Bone marrow (tissue), 2 donors: ENCODE measurements at places on chromosomes 12 and 14.

- no peak for DNase-seq
These were observed 18.9 kb upstream of the ANKRD33 start for GRCh38 chr12:51868821-51869495.

- DNase-seq: no peak
These were observed 237.6 kb upstream of the CRY1 start for GRCh38 chr12:107330831-107331431.

- DNase-seq: no peak
These were observed 133.0 kb downstream of the BTG1 start for GRCh38 chr12:92012691-92013090.

GRCh38 chr14:95510804-95511203, 5.6 kb downstream of the SYNE3 start:
- DNase-seq: no peak

DNA sequence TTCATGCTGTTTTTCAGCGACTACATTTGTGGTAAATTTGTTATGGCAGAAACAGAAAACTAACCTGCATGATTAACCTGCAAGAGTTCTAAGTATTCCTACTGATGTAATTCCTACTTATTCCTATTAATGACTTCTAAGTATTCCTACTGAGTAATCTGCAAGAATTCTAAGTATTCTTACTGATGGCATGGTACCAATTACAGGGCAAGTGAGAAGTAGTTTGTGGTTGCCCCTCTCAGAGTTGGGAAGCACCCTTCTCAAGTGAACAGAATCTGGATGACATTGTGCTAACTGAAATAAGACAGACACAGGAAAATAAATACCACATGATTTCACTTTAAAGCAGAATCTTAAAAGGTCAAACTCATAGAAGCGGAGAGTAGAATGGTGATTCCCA, 100.9 kb upstream of the CPNE8 start:
- DNase-seq: no peak

- no peak for DNase-seq
These were observed 71.4 kb downstream of the GNS start for GRCh38 chr12:64687816-64688215.

DNA sequence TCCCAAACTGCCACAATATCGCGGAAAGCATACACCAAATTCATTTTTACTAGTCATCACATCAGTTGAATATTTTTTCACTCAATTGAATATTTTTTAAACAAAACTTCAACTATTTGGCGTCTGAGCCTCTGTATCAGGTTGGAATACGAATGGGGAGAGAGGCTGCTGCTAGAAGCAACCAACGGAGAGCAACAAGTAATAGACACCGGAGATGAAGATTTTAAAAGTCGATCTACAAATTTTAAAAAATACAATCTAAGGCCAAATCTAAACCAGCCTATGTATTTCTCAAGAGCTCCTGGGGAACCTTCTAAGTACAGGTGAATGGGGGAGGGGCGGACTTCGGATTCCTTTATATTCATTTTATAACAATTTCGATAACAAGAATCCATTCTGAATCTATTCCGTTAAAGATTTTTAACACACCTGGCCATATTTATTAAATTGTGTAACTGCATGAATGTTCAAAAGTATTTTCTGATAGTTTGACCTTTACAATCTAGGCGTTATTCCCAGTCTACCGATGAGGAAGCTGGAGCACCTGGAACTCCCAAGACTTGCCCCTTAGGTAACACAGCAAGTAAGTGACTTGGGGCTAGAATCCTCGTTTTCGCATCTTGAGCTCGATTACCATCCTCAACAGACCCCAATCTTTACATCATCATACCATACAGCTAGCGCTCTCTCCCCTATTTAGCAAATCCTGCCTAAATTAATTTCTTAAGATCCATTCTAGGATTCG, 1.2 kb downstream of the GNPNAT1 start:
- no peak for DNase-seq

DNA sequence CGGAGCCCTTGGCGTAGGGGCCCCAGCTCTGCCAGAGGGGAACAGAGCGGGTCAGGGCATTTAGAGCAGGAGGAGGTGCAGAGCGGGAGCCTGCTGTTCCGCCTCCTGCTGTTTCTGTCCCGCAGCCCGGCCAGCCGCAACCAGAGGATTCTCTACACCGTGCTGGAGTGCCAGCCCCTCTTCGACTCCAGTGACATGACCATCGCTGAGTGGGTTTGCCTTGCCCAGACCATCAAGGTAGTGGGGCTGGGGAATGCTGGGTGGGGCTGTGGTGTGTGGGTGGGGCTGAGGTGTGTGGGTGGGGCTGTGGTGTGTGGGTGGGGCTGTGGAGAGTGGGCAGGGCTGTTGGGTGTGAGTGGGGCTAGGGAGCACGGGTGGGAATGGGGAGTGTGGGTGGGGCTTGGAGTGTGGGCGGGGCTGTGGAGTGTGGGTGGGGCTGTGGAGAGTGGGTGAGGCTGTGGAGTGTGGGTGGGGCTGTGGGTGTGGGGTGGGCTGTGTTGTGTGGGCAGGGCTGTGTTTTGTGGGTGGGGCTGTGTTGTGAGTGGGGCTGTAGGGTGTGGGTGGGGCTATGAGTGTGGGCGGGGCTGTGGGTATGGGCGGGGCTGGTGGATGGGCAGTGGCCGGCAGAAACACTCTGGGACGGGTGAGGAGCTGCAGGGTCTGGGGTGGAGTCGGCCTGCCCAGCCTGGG, 8.0 kb downstream of the ASPG start:
- DNase-seq: no peak

- no peak for DNase-seq
These were observed 885.8 kb downstream of the FSCB start for GRCh38 chr14:43621282-43621681.

DNA sequence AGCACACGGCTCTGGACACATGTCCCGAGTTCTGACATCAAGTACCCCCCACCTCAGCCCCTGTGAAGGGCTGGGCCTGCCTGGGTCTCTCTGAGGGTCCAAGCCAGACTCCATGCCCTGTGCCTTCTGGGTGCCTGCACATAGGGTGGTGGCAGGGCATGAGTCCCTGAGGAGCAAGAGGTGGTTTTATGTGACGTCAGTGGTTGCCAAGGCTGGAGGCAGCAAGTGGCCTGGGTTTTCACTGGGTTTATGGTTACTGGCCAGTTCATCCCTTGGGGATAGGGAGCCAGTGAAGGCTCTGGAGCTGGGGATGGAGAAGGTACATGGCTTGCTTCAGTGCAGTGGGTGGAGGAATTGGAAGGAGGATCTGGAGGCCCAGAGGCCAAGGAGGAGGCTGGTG, 51.1 kb upstream of the EML1 start:
- no peak for DNase-seq

- peak; percentile 46 for DNase-seq
These were observed at the start of gene TBX3 for GRCh38 chr12:114684098-114684869. Gene TBX3 (minus strand): TSS chr12:114684175. CDS start chr12:114683200, 975 bp downstream.

GRCh38 chr12:122835750-122836026, 431 bp downstream of the HIP1R start:
- no peak for DNase-seq

DNA sequence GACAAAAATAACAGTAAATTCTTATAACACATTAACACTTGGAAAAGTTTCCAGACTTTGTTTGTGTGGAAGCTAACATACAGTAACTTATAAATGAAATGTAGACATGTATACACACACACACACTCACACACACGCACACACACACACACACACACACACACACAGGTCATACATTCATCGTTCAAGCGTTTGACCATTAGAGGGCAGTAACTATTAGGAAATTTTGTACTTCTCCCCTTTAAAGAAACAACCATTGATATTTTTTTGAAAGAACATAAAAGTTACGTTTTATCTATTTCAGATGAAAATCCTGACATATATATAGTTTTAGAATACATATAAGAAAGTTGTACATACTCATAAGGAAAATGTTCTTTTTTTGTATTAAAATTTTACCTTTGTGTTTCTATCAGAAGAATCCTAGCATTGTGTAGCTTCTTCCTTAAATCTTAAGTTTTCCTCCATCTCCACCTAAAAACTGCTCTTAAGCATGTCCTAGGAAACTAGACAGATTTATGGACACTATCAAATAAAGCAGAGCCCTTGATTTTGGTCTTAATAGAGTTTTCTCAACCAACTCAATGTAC, 29.0 kb downstream of the PTPRQ start:
- DNase-seq: peak; percentile 6

DNA sequence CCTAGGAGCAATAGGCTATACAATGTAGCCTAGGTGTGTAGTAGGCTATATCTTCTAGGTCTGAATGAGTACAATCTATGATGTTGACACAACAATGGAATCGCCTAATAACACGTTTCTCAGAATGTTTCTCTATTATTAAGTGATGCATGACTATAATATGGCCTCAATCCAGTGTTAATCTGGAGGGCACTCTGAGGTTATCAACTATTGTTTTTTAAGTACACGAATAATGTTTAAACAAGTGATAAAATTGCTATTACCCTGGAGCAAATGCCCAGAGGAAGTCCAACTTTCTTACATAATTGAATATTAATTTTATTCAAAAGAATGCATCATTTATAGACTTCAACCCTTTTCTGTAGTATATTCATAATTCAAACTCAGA, 16.4 kb upstream of the CNIH1 start:
- no peak for DNase-seq

DNA sequence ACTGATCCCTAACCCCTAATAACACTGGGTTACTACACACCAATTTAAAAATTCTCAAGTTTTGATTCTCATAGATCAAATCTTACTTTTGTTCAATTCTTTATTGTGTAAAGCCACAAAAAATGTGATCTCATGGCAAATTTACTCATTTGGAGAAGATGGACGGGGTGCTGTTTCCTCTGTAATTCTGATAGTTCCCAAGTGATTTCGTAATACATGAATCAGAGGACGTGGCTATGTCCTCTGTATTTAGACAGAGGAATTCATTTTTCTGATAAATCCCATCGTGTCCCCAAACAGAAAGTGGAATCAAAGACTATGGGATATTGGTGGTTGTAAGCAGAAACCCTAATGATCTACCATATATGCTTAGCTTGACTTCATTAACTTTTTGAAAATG, 76.6 kb upstream of the GNG2 start:
- no peak for DNase-seq

- no peak for DNase-seq
These were observed 30.4 kb downstream of the RAP1B start for GRCh38 chr12:68641138-68641537.

DNA sequence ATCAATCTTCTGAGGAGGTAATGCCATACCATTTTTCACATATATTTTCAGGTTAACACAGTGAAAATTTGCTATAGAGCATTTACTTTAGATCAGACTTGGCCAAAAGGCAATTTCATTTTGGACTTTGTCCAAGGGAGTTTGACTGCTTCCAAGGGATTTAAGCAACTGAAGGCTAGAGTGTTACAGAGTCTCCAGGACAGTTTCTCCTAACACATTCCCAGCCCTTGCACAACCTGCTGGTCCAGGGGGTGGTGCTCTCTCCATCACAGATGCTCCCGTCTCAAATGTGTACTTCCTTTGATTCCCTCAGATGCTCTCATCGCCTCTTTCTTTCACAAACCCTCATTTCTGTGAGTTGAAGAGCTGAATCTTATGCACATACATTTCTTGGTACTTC, 143.1 kb downstream of the TPH2 start:
- DNase-seq: no peak

DNA sequence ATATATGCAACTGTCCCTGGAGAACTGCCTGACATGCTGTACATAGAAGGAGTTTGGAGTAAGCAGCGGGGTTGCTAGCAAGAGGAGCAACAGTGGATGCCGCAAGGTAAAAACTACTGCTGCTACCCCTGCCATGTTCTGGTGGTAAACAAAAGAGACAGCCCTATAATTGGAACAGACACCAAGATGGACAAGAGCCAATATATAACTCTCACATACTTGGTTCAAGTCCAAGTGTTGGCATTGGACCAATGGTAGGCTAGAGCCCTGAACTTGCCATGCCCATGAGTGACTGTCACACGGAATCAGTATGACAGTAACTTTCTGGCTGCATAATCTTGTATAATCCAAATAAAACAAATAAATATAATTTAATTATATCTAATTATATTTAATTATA, 13.7 kb downstream of the ATXN7L3B start:
- DNase-seq: no peak

- no peak for DNase-seq
These were observed 106.8 kb downstream of the CALM1 start for GRCh38 chr14:90503582-90503981.

- no peak for DNase-seq
These were observed 14.0 kb downstream of the GPR68 start for GRCh38 chr14:91230397-91231035.

DNA sequence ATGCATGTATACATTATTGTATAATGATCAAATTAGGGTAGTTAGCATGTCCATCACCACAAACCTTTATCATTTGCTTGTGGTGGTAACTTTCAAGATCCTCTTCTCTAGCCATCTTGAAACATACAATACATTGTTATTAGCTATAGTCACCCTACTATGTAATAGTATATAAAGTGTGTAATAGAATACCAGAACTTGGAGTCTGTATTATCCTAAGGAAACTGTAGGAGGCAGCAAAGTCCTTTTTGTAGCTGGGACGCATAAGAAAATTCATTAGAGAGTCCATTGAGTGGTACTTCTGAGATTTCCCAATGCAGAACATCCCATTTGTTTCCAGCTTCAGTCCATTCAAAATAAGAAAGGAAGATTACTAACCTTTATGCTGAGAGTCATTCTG, 325.9 kb upstream of the LRFN5 start:
- DNase-seq: no peak

GRCh38 chr12:54258201-54258681, 21.7 kb downstream of the CBX5 start:
- no peak for DNase-seq

- DNase-seq: no peak
These were observed 278.3 kb downstream of the AKAP6 start for GRCh38 chr14:32607399-32607798.

- DNase-seq: no peak
These were observed 22.8 kb downstream of the JDP2 start for GRCh38 chr14:75450381-75451276.

GRCh38 chr14:77151245-77151644, 9.7 kb upstream of the ZDHHC22 start:
- no peak for DNase-seq

GRCh38 chr12:32270818-32271710, 128.3 kb upstream of the FGD4 start:
- DNase-seq: no peak
